ENCODE measurements at places on chromosomes 13 and 19.

GRCh38 chr13:21175656-21176214 lies 617 bp downstream of the SKA3 start:
- no peak for DNase-seq

GRCh38 chr19:53521373-53522202 lies 16.4 kb upstream of the ZNF331 start:
- DNase-seq = no peak

GRCh38 chr19:23998568-23998967 lies 83.9 kb downstream of the ZNF726 start:
- no peak for DNase-seq

DNA sequence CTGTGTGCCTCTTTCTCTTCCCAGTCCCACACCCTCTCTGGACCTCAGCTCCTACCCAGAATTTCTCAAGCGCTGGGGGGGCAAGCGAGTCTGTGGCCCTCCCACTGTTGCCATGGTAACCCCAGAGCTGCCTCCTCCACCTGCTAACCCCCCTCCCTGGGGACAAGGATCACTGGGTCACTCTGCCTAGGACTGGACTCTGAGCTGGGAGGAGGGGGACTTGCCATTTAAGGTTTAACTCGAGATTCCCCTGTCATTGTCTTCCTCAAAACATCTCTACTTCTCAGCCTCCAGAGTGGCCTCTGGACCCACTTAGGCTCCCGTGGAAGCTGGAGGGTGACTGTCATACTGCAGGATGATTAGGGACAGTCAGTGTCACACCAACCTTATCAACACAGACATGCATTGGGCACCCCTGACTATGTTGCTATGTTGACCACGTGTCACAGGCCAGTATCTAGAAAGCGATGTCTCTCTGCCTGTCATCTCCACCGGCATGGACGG lies 2.2 kb downstream of the PALM3 start:
- no peak for DNase-seq

Data from AG09309 (cell line).